ENCODE measurements at places on chromosomes 12 and 14. TPM values are rescaled to one million over a fixed set of nuclear protein-coding genes. Genes with fewer than 3 reads are reported as not detected.
A peak's percentile ranks its signal among the peaks of the same experiment; 100 is the strongest.

The ATF1 gene
- total RNA-seq, result 31.7 TPM

The CRACR2A gene
- 2.2 TPM for total RNA-seq

The CLEC9A gene
- not detected for total RNA-seq

The PELI2 gene
- 16.2 TPM for total RNA-seq

The ATP2B1 gene
- total RNA-seq, result 50.8 TPM

The GLIPR1L1 gene
- not detected for total RNA-seq

The NAP1L1 gene
- 1,116 TPM for total RNA-seq

The UNC79 gene
- 2.2 TPM for total RNA-seq

The TMEM132C gene
- total RNA-seq, result 10.6 TPM

The SERPINA3 gene
- not detected for total RNA-seq

The CEBPE gene
- total RNA-seq, result not detected

The SSTR1 gene
- not detected for total RNA-seq

The TMEM132D gene
- 0.19 TPM for total RNA-seq

DNA sequence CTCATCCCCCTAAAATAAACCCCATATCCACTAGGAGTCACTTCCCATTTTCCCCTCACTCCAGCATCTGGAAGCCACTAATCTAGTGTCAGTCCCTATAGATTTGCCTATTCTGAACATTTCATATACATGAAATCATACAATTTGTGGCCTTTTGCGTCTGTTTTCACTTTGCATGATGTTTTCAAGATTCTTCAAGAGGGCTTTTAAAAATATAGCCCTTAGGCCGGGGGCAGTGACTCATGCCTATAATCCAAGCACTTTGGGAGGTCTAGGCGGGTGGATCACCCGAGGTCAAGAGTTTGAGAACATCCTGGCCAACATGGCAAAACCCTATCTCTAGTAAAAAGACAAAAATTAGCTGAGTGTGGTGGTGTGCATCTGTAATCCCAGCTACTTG is 104.7 kb downstream of the VEZT start:
- no peaks in the 10 kb centered on the region for H3K4me1 ChIP-seq
- no peak overlapping the region for H3K4me3 ChIP-seq
- H3K27me3 ChIP-seq, result no peaks in the 10 kb centered on the region

DNA sequence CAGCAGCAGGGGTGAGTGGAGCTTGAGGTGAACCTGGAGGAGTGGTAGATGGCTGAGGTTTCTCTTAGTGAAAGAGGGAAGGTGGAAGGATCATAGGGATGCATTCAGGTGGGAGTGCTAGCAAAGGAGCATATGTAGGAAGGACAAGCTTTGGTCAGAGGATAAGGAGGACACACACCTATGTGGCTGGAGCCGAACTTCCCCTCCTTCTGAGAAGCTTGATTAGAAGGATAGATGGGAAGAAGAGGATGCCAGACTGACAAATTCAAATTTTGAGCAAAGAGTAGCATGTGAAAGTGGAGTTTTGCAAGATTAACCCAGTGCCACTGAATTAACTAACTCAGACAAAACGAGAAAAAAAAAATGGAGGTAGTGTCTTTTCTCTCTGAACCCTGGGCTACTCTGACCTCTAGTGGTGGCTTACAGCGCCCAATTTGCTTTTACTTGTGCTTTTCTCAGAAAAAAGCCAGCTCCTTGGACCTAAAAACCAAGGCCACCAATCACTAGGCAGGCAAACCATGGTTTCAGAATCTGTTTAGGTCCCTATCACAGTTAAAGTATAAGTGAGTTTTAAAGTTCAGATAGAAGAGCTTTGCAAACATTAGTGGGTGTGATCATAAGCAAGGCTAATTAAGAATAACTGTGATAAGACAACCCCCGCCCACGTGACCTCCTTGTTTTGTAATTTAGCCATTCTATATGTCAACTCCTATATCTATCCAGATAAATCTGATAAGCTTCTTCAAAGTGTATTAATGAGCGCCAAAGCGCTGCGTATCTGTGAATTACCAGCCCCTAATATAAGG is 15.5 kb downstream of the EMP1 start:
- no peak overlapping the region for H3K4me3 ChIP-seq
- no peaks in the 10 kb centered on the region for H3K36me3 ChIP-seq
- H3K27me3 ChIP-seq, result no peaks in the 10 kb centered on the region
- peak; percentile 68 for DNase-seq
- H3K27ac ChIP-seq, result peak overlapping the region; percentile 95
- peaks cover 33% of the 10 kb centered on the region for H3K4me1 ChIP-seq

DNA sequence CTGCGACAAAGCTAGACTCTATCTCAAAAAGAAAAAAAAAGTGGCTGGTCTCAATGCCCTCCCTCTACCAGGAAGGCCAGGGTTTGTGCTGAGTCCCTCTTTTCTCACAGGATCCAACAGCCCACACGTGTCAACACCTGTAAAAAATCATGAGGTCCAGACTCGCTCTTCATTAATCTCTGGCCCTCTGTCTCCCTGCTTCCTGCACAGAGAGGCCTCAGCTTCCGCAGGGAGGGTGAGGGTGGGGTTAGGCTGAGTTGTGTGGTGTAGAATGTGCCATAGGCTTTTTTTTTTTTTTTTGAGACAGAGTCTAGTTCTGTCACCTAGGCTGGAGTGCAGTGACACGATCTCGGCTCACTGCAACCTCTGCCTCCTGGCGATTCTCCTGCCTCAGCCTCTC is 6.1 kb downstream of the CFAP73 start:
- peaks cover 58% of the 10 kb centered on the region for H3K27me3 ChIP-seq
- peaks cover 8% of the 10 kb centered on the region for H3K4me1 ChIP-seq
- DNase-seq, result no peak
- no peak overlapping the region for H3K4me3 ChIP-seq

GRCh38 chr14:56181681-56182085 is 63.5 kb downstream of the PELI2 start:
- DNase-seq, result no peak
- peaks cover 9% of the 10 kb centered on the region for H3K4me1 ChIP-seq
- no peak overlapping the region for H3K4me3 ChIP-seq
- no peak overlapping the region for H3K27ac ChIP-seq
- no peaks in the 10 kb centered on the region for H3K27me3 ChIP-seq
- H3K36me3 ChIP-seq, result peaks cover 7% of the 10 kb centered on the region

DNA sequence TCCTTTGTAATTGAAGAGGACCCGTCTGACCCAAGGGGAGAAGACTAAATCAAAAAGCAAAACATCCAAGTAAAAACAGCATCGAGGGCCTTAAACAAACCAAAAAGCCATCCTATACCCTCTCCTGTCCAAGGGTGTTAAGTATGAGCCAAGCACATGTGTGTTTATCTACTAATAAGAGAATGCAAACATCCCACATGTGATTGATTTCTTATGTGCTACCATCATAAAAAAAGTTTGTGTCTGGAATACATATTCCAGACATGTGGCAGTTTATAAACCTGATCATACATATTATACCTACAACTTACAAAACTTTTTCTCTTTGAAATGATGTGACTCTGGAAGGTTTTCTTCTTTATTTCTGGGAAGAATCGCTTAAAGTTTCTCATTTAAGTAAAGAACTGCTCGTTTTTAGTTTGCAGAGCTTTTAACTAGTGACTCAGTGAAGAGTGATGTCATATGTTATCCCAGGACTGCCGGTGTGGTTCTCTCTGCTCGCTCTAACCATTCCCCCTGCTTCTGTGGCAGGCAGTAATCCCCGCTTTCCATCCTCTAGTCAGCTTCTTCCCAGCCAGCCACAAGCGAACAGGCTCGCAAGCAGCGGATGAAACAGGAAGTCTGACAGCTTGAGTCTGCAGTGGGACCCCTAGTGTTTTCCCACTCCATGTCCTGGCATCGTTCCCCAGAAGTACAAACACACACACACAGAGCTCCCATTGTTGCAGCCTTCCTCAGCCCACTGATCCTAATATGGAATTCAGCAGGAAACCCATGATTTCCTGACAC is 431 bp upstream of the RHOJ start:
- H3K36me3 ChIP-seq, result no peaks in the 10 kb centered on the region
- no peaks in the 10 kb centered on the region for H3K27me3 ChIP-seq
- no peak overlapping the region for H3K4me3 ChIP-seq
- H3K27ac ChIP-seq, result no peak overlapping the region

GRCh38 chr14:88618476-88618875 is 55.6 kb downstream of the ZC3H14 start:
- DNase-seq, result no peak
- no peaks in the 10 kb centered on the region for H3K27me3 ChIP-seq
- H3K4me1 ChIP-seq, result peaks cover 17% of the 10 kb centered on the region

- H3K27ac ChIP-seq, result no peak overlapping the region
- no peak overlapping the region for H3K4me3 ChIP-seq
- H3K27me3 ChIP-seq, result no peaks in the 10 kb centered on the region
- H3K36me3 ChIP-seq, result no peaks in the 10 kb centered on the region
- peaks cover 3% of the 10 kb centered on the region for H3K4me1 ChIP-seq
These were observed 1106.9 kb downstream of the TMTC2 start for GRCh38 chr12:83793616-83794015.

DNA sequence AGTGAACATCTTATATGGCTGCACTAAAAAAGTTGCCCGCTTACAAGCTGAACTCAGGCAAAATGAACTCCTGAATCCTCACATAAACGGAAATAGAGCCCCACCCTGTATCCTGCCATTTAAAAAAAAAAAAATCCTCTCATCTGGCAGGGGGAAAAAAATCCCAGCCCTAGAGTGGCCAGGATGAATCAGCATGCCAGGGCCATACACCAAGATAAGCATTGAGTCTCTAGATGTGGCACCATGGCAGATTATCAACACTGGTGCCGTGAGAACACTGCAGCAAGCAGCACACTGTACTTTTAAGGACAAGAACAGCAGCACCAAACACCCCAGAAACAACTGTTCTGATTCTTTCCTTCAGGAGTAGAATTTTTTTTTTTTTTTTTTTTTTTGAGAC is 65.5 kb downstream of the RASSF3 start:
- no peak overlapping the region for H3K27ac ChIP-seq
- DNase-seq, result no peak
- no peaks in the 10 kb centered on the region for H3K36me3 ChIP-seq

- H3K4me1 ChIP-seq, result peaks cover 81% of the 10 kb centered on the region
- H3K27me3 ChIP-seq, result no peaks in the 10 kb centered on the region
- H3K36me3 ChIP-seq, result peaks cover 5% of the 10 kb centered on the region
These were observed 273.9 kb downstream of the ZFP36L1 start for GRCh38 chr14:68518761-68519670.

DNA sequence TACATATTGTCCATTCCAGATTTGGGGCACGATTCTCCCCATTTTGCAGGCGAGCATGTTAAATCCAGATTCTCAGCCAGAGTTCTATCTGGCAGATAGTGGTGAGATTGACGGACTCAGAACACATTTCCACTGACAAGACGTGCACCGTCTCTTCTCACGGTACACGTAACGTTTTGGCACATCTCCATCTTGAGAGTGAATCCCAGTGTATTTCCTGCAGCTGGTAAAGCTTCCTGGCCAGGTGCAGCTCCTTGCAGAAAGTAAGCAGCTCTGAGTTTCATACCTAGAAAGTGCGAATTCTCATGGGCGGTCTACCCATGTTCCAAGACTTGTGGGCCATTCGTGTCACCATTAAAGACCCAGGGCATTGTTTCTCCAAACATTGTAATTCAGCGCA is 102.6 kb downstream of the TSPAN9 start:
- DNase-seq, result no peak
- H3K27me3 ChIP-seq, result no peaks in the 10 kb centered on the region
- H3K4me1 ChIP-seq, result peaks cover 11% of the 10 kb centered on the region
- H3K27ac ChIP-seq, result no peak overlapping the region
- no peak overlapping the region for H3K4me3 ChIP-seq

DNA sequence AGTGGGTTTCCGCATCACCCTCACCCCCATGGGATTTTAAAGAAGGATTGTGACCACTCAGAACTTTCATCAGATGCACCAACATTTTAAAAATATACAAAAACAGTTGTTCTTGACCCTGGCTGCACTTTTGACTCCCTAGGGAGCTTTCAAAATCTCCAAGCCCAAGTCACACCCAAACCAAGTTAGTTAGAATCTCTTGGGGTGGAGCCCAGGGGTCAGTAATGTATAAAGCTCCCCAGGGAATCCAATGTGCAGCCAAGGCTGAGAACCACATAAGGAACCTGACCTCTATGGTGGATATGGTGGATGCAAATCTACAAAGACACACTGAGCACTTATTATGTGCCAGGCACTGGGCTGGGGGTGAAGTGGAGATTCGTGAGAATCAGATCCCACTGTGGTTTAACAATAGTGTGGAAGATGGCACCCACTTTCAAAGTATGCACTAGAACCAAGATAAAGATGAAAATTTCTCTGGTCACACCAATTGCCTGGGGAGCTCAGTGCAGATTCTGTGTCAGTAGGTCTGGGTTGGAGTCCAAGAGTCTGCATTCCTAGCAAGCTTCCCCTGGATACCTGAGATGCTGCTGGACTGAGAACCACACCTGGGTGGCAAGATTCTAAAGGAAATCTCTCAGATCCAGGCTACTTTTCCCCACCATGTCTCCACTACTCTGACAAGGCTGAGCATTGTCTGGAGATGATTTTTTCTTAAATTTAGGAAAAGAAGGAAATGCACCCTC is 18.9 kb upstream of the CMKLR1 start:
- peaks cover 19% of the 10 kb centered on the region for H3K27me3 ChIP-seq
- no peaks in the 10 kb centered on the region for H3K36me3 ChIP-seq
- no peak overlapping the region for H3K27ac ChIP-seq
- H3K4me1 ChIP-seq, result peaks cover 5% of the 10 kb centered on the region

GRCh38 chr12:47200446-47200845 is 120.7 kb upstream of the AMIGO2 start:
- H3K4me3 ChIP-seq, result no peak overlapping the region
- H3K36me3 ChIP-seq, result no peaks in the 10 kb centered on the region
- H3K27me3 ChIP-seq, result peaks cover under 1% of the 10 kb centered on the region
- DNase-seq, result no peak
- no peak overlapping the region for H3K27ac ChIP-seq
- no peaks in the 10 kb centered on the region for H3K4me1 ChIP-seq

DNA sequence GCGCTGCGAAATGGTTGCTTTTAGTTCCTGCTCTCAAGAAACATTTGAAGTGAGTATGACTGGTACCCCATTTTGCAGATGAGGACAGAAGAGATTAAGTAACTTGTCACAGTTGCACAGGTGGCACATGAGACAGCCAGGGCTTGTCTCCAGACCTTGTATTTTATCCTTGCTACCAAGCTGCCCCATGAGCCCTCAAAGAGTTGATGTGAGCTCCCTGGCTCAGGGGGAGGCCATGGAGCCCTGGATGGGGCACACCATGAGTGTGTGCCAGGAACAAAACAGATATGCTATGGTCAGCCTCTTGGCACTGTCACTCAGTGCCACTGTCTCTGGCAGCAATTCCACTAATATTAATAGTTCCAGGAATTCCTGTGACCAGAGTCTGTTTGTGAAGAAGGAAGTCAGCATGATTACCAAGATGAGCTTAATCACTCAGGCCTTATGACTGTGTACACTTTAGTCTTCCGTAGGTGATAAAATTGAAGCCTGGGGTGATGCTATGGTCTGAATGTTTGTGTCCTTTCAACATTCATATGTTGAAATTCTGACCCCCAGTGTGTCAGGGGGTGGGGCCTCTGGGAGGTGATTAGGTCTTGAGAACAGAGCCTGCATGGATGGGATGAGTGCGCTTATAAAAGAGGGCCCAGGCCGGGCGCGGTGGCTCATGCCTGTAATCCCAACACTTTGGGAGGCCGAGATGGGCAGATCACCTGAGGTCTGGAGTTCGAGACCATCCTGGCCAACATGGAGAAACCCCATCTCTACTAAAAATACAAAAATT is 806.8 kb downstream of the AACS start:
- H3K36me3 ChIP-seq, result no peaks in the 10 kb centered on the region
- no peak for DNase-seq
- H3K4me3 ChIP-seq, result no peak overlapping the region

GRCh38 chr12:96045566-96045965 is 10.2 kb upstream of the LTA4H start:
- no peak overlapping the region for H3K27ac ChIP-seq
- no peak overlapping the region for H3K4me3 ChIP-seq
- peaks cover 8% of the 10 kb centered on the region for H3K4me1 ChIP-seq
- DNase-seq, result no peak
- no peaks in the 10 kb centered on the region for H3K36me3 ChIP-seq

GRCh38 chr12:132208153-132208823 is 64.0 kb downstream of the NOC4L start:
- no peak for DNase-seq
- no peak overlapping the region for H3K4me3 ChIP-seq
- H3K27ac ChIP-seq, result no peak overlapping the region
- H3K27me3 ChIP-seq, result peaks cover 72% of the 10 kb centered on the region
- H3K4me1 ChIP-seq, result no peaks in the 10 kb centered on the region

Data from neural crest cell (in vitro differentiated cells).